ENCODE measurements at places on chromosomes 1 and 21. TPM values are rescaled to one million over a fixed set of nuclear protein-coding genes. Genes with fewer than 3 reads are reported as not detected.

Gene MCOLN3
- 2.9 TPM for total RNA-seq

Gene CIART
- total RNA-seq: 0.97 TPM

Gene LACTBL1
- not detected for total RNA-seq

Gene SLC5A3
- total RNA-seq: 2.0 TPM

Gene ITLN2
- 0.57 TPM for total RNA-seq

Gene PODN
- total RNA-seq: not detected

Gene CNTN2
- total RNA-seq: not detected

Data from A549 treated with GW870086 at 1 μM for 4 hours (cell line).